Activated T-helper 9 cell treated with anti-CD3 and anti-CD28 coated beads, Interleukin-2, amount 50 U/mL, for 16 hours (primary cell): ENCODE measurements at places on chromosomes 1 and 21.

GRCh38 chr1:108842525-108843181 is 14.2 kb downstream of the AKNAD1 start:
- no peak for DNase-seq

DNA sequence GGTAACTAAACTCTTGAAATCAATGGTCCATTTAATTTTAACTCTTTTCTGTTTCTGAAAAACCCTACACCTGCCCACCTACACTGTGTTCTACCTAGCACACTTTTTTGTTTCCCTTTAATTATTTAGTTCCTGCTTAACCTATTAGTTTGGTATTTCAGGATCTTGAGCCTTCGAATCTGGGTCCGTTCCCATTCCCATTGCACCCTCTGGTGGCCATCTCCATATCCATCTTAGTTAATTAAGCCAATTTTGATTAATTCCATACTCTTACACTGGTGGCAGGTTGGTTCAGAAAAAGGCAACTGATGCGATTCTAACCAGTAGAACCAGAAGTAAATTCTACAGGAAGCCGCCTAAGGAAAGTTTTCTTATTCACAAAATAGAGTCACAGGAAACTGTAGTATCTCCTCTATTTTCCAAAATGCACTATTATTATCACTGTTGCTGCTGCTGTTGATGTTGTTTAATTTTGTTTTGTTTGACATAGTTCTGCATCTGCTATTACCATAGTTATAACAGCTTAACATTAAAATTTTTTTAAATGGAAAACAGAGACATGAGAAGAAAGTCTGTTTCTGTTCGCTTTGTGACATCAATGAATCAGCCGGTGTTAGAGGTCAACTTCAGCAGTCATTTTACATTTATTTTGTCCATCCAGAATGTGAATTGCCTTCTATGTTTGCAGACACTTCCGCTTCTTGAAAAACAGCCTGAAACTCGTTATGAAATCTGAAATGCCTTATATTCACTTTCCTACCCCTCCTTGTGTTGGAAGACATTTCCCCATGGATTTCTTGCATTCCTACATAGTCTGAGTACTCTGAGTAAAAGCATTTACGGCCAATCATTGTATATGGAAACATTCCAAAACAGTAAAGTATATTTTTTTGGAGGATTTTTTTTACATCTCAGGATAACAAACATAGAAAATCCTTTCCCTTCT is 115.5 kb upstream of the NCAM2 start:
- no peak for DNase-seq

DNA sequence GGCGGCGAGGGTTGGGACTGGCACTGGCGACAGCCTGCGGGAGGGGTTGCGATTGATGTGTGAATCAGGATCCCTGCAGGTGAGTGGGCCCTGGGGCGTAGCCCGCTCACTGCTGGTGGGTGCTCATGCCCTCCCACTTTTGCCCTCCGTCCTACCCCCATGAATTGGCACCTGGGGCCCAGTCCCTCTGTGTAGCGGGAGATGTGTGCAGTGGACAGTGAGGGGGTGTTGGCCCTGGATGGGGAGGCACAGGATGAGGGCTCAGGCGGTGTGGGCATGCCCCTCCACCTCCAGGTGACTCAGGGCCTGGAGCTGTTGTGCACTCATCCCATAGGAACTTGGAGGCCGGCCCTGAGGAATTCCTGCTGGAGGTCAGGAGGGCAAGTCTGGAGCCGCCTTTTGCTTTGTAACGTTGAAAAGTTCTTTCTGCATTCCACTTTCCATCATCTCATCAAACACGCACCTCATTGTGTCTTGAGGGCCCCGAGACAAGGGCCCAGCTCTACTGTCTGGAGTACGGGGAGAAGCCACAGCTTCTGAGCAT is 3.0 kb downstream of the PEAR1 start:
- no peak for DNase-seq

- no peak for DNase-seq
Observed at GRCh38 chr1:234924450-234925355, 203.9 kb downstream of the TOMM20 start.

- DNase-seq, result no peak
Observed at GRCh38 chr1:109786531-109787021, 22.9 kb upstream of the EPS8L3 start.

GRCh38 chr1:206517784-206518183 is 10.5 kb downstream of the RASSF5 start:
- DNase-seq, result no peak

GRCh38 chr1:35539073-35539823 is 18.0 kb downstream of the KIAA0319L start:
- DNase-seq, result no peak

GRCh38 chr1:247376659-247377058 is 39.3 kb upstream of the NLRP3 start:
- DNase-seq, result no peak

DNA sequence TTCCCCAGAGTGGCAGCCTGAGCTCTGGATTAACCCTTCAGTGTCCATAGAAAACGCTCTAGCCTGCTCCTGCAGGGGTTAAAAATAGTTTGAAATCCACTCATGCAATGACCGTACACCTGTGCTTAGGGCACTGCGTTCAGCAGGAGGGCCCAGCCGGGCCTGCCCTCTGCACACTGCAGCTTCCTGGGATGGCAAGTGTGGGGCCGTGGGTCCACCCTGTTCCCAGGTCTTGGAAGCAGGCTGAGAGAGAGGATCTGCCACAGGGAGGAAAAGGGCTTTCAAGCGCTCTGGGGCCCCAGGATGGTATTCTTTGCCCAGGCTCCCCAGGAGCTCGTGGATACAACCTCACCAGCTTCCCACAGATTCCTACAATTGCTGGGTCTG is 1.5 kb upstream of the S100B start:
- DNase-seq, result no peak

- no peak for DNase-seq
Observed at GRCh38 chr1:221706191-221706590, 35.7 kb downstream of the DUSP10 start.

GRCh38 chr1:110281363-110282290 is 57.5 kb upstream of the RBM15 start:
- DNase-seq, result no peak

GRCh38 chr21:32279377-32279680 is 480 bp upstream of the MIS18A start:
- no peak for DNase-seq

DNA sequence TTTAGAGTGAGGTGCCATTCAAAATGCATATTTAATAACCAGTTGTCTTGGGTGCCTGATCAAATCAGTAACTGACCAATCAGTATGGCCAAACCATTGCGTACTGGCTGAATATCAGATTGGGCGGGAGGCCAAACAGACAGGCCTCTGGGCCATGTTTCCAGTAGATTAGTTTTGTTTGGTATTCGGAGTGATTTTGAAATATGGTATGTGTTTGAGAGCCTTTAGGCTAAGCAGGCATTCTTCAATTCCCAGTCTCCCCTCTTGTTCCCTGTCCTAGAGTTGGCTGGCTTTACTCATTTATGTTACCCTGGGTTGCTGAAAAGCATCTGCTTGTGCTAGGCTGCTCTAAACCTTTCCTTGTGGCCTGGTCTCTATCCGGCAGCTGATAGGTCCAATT is 80.1 kb downstream of the BACH1 start:
- DNase-seq, result no peak

DNA sequence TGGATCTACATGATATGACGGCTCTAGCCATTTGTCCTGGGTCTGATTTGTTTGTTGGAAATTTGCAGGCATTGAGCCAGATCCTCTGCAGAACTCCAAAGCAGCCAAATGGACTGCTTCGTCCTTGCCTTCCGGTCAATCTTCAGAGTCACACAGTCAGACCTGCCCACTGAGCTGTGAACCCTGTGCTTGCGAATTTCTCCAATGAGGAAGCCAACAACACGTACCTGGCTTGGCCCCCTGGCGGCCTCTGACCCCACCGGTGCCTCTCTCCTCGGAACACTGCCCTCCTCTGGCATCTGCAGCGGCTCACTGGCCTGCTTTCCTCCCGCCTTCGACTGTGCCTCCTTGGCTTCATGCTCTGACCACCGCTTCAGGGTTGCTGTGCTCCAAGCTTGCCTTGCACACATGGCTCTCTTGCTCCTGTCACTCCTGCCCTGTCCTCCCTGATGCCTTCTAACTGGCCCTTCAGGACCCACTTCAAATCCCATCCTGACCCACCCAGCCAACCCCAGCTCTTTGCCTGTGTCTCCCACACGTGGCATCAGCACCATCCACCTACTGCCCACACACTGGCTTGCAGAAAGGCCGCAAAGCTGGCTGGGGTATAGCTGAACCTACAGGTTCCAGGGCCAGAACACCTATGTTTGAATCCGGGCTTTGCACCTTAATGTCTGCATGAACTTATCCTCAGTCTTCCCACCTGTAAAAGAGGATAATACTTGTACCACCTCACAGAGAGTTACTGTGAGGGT is 128.2 kb downstream of the KCNN3 start:
- DNase-seq, result no peak

DNA sequence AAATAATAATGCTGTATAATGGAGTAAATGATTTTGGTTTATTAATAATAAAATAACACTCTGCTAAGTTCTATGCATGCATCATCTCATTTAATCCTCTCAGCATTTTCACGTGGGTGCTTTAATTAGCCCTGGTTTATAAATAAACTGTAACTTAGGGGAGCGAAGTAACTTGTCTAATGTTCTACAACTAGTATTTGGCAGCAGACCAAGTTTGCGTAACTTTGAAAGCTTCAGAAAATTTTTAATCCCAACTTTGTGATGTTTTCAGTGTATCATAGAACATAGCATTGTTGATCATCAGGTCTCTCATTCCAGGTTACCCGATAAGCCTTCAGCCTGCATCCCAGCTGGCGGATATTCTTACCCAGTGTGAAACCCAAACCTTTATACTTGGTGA is 322.4 kb upstream of the SGIP1 start:
- no peak for DNase-seq

DNA sequence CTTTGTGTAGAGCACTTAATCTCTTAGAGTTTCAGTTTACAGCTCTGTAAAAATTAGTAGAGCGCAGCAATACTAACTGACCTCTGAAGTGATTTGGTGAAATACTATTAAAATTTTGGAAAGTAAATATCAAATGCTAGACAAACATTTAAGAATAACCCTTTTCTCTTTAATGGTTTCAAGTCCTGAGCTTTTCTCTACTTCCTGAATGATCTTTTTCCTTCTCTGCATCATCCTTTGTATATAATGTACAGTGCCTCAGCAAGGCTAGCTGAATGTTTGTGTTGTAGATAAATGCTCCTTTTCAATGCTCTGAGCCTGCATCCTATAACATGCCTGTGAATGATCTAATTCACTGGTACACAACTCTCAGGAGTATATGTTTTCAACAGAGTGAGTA is 272.9 kb downstream of the ADGRL2 start:
- DNase-seq, result no peak

DNA sequence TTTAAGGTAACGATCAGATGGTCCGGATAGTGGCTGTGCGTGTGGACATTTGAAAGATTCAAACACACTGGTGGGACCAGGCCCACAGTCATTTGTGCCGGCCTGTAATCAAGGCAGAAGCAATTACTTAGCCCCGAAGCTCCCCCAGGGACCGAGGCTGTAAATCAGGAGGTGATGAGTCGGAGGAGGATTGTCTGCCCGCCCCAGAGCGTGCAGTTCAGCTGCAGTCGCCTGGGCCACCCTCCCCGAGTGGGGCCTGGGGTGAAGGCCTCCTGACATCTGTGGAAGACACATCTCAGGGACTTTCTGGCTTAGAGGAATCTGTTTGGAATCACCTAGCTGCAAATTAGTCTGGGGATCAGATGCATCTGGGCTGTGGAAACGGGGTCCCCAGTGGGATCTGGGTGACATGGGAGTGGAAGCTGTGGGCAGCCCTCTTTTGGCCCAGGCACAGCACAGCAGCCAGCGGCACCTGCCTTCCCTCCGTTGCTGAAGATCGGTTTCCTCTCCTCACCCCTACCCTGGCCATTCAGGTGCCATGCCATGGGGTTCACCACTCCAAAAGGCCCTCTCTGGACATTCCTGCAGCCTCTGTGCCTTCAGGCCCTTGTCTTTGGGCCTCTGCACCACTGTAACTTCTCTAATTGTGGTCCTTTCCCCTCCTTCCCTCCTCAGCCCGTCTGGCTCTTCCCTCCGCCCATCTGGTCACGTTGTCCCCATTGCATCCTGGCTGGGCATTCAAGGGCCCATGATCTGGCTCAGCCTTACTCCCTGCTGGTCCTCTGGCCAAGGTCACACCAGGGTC is 25.7 kb downstream of the LHX4 start:
- no peak for DNase-seq

DNA sequence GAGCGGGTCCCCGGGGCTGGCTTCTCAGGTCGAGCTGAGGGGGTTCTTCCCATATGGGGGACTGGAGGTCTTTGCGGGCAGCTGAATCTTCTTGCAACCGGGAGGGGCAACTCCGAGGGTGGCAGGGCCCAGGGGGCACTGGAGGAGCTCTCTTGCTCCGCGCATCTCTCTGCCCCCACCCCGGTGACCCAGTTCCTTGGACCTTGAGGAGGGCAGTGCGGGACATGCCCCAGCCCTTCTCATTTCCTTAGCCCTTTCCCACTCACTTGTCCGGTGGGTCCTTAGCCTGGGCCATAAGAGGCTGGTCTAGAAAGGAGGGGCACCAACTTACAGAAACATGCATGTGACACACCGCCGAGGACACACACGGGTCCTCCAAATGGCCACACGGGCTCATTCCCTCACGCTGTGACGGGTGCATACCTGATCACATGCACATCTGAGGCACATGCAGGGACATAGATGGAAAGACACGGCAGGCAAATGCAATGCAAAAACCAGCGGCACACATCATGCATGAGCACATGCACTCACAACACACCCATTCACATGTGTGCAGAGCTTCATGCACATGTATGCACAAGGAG is 630 bp downstream of the HPCA start:
- DNase-seq, result no peak

GRCh38 chr1:231561647-231562383 is 33.3 kb downstream of the TSNAX start:
- DNase-seq, result no peak

- no peak for DNase-seq
Observed at GRCh38 chr1:9605946-9606455, 17.3 kb downstream of the TMEM201 start.

DNA sequence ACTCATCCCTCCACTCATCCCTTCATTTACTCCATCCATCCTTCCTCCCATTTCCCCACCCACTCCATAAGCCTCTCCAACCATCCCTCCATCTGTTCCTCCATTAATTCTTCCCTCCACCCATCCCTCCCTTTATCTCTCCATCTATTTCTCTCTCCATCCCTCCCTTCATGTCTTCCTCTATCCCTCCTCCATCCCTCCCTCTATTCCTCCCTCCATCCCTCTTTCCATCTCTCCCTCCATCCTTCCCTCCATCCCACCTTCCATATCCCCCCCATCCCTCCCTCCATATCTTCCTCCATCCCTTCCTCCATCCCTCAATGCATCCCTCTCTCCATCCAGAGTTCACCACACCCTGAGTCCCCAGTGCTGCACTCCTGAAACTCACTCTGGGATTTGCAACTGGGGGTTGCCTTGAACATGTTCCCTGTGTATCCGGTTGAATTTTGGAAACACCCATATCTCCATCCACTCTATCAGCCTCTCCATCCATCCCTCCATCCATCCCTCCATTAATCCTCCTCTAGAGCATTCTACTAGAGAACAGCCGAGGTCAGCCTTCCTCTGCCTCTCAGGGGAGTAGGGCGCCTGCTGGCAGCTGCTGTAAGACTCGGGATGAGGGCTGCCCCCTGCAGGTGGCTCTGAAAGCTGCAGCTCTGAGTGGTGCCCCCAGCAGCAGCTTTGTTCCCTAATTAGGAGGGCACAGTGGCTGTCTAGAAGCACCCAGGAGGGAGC is 39.4 kb downstream of the ABCG1 start:
- DNase-seq, result peak; percentile 71

- DNase-seq, result peak; percentile 46
Observed at GRCh38 chr21:45923146-45923545, 58.4 kb upstream of the COL6A1 start.
